PC-9 (cell line): ENCODE measurements at places on chromosomes 3 and 15. TPM values are rescaled to one million over a fixed set of nuclear protein-coding genes. Genes with fewer than 3 reads are reported as not detected.

DNA sequence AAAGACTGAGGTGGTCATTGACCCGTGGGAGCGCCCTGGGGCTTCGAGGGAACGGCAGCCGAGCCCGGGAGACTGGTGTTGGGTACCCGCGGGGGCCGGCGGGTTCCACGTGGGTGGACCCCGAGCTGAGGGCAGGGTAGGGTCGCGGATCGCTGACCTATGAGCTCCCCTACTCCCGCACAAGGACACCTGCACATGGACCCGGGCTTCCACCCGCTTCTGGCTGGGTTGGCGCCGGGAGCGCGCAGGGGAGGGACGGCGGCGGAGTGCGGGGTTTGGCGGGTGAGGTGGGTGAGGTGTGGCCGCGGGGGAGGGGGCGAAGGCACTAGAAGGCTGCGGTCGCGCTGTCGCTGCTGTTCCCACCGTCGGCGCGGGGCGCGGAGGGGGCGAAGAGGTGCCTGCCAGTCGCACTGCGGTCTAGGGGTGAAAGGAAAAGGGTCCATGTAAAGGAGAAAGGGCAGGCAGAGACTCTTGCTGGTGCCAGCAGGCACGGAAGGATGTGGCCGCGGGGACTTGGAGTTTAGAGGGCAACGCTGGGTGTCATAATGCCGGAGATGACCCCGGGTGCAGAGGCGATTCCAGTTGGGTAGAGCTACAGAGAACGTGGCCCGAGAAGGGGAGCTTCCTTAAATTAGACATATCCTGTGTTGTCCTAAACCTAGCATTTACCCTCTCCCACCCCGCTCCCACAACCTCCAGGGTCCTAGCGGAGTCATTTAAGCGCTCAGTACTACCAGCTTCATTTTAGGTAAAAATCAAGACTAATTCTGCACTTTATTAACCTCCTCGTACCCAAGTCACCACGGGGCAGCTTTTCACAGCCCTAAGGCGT lies 245.9 kb upstream of the TOPAZ1 start:
- DNase-seq, result peak; percentile 27

DNA sequence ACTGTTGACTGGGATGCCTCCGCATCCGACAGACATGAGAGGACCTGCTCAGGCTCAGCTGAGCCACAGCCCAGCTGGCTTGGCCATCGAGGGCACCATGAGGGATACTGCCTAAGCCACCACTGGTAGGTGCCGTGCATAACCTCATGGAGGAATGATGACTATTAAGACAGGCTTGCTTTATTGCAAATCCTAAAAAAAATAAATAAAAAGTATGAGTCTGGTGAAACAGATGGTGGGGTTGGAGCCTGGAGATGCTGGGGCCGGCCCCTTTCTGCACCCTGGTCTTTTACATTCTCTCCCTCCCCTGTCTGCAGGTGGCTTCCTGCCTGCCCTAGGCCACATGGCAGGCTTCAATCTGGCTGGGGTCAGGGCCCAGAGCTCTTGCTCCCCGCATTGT lies 24.0 kb upstream of the RAD18 start:
- DNase-seq, result no peak

- DNase-seq, result no peak
These were observed 181.4 kb downstream of the CACNA2D3 start for GRCh38 chr3:54303517-54304375.

DNA sequence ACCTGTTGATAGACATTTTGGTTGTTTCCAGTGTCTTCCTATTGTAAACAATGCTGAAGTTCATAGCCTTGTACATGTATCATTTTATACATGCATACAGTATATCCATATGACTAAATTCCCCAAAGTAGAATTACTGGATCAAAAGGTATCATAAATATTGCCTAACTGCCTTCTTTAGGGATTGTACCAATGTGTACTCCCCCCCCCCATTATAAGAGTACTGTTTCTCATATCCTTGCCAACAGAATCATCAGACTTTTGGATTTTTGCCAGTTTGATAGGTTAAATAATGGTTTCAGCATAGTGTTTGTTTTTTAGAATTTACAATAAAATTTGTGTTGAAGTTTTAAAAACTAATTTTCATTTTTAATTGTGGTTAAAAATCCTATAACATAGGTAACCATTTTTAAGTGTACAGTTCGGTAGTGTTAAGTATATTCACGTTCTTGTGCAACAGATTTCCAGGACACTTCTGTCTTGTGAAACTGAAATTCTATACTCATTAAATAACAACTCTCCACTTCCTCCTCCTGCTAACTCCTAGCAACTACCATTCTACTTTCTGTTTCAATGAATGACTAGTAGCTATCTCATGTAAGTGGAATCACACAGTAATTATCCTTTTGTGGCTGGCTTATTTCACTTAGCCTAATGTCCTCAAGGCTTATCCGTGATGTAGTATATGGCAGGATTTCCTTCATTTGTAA lies 30.8 kb upstream of the MAP3K13 start:
- no peak for DNase-seq

DNA sequence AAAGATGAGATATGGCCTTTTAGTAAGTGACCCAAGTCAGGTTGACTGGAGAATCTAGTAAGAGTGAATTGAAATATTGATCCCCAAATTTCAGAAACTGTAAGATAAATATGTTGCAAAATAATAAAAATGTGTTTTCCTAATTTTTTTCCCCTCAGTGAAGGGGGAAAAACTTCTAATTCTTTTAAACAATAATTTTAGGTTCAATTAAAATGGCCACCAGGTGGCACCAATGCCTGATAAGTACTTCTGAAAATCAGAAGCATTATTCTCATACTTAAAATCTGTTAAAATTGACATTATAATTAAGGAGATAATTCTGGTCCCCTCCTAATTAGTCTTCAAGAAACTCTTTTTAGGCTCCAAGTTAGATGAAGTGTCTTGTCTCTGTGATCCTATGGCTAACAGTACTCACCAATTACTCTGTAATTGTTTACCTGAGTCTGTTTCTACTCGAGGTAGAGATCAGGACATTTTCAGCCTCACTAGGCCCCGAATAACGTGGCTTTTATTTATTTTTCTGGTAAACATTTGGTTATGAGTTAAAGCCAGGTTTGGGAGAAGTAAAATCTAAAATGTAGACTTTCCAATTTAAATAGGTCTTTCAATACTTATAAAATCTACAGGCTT lies 52.6 kb downstream of the NMD3 start:
- peak; percentile 43 for DNase-seq

ECE2 gene
- not detected in 2 replicates for total RNA-seq

- no peak for DNase-seq
These were observed 103.1 kb upstream of the TLE3 start for GRCh38 chr15:70200511-70201424.

GRCh38 chr3:160180581-160181216 lies 44.5 kb upstream of the C3orf80 start:
- DNase-seq, result no peak
